ENCODE measurements at places on chromosomes 13 and 19.

GRCh38 chr19:49362048-49362928, at the start of gene TEAD2:
Gene TEAD2, minus strand, starts transcription at chr19:49362416. Its CDS starts 2,341 bp downstream, at chr19:49360075.
- no peaks in the 10 kb centered on the region for H3K36me3 ChIP-seq
- peak; percentile 54 for DNase-seq
- peaks cover 20% of the 10 kb centered on the region for H3K27me3 ChIP-seq
- H3K4me1 ChIP-seq, result peaks cover 12% of the 10 kb centered on the region
- peak within 1 kb of the TSS; percentile 45 for H3K4me3 ChIP-seq

- no peak for DNase-seq
- no peaks in the 10 kb centered on the region for H3K36me3 ChIP-seq
- H3K4me3 ChIP-seq, result no peak overlapping the region
Measured at GRCh38 chr13:43270130-43270830, 246.9 kb downstream of the DNAJC15 start.

- H3K4me1 ChIP-seq, result peaks cover 4% of the 10 kb centered on the region
- DNase-seq, result no peak
- H3K27ac ChIP-seq, result peak overlapping the region; percentile 72
- peaks cover 88% of the 10 kb centered on the region for H3K36me3 ChIP-seq
- no peaks in the 10 kb centered on the region for H3K27me3 ChIP-seq
Measured at GRCh38 chr13:48066310-48066989, 28.5 kb downstream of the MED4 start.

- H3K36me3 ChIP-seq, result no peaks in the 10 kb centered on the region
- DNase-seq, result no peak
- no peak overlapping the region for H3K4me3 ChIP-seq
- H3K27me3 ChIP-seq, result peaks cover under 1% of the 10 kb centered on the region
- no peak overlapping the region for H3K27ac ChIP-seq
Measured at GRCh38 chr19:682678-683320, 6.6 kb downstream of the FSTL3 start.

DNA sequence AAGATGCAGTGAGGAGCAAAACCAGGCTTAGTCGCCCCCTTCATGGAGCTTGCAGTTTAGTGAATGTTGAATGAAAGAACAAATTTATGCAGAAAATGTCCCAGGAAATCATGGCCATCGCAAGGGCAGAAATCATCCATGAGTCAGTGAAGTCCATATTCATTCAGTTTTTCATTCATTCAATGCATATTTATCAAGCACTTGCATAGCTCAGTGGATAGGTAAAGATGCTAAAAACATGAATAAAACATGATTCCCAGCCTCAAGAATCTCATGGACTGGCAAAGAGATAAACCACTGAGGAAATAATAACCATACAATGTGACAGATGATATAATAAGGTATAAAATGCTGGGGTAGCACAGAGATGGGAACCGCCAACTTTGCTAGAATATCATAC, 58.8 kb downstream of the HSPH1 start:
- H3K4me3 ChIP-seq, result no peak overlapping the region
- DNase-seq, result no peak
- H3K36me3 ChIP-seq, result no peaks in the 10 kb centered on the region
- H3K27me3 ChIP-seq, result peaks cover 28% of the 10 kb centered on the region
- no peak overlapping the region for H3K27ac ChIP-seq

- no peaks in the 10 kb centered on the region for H3K4me1 ChIP-seq
- no peaks in the 10 kb centered on the region for H3K36me3 ChIP-seq
- no peak overlapping the region for H3K4me3 ChIP-seq
- H3K27ac ChIP-seq, result no peak overlapping the region
- DNase-seq, result no peak
Measured at GRCh38 chr13:35005051-35005450, 63.0 kb downstream of the NBEA start.

DNA sequence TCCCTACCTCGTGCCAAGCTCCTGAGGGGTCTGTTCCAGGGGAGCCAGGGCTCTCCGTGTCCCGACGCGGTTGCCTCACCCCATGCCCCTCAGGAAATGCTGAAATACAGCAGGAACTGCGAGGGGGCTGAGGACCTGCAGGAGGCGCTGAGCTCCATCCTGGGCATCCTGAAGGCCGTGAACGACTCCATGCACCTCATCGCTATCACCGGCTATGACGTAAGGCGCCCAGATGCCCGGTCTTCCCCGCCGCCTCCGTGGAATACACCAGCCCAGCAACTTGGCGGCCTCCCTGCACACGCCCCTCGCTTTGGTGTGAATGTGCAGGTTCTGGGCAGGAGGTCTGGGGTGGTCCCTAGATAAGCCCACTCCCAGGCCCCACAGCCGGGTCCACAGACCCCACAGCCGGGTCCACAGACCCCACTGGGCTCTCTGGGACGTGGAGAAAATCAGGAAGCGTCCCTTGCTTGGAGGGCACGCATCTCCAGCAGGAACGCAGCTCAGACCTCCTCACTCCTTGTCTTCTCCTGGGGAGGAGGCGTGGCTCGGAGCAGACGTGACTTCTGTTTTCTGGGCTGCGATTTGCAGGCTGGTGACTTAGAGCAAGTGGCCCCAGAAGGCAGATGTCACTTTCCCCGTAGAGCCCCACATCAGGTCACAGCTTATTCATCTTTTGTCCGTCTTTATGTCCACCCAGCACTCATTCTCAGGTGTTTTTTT, 19.4 kb upstream of the F7 start:
- H3K27me3 ChIP-seq, result no peaks in the 10 kb centered on the region
- DNase-seq, result no peak
- H3K27ac ChIP-seq, result no peak overlapping the region
- peaks cover 7% of the 10 kb centered on the region for H3K36me3 ChIP-seq
- H3K4me1 ChIP-seq, result no peaks in the 10 kb centered on the region

GRCh38 chr13:99959540-99960230, 11.9 kb downstream of the ZIC5 start:
- H3K36me3 ChIP-seq, result no peaks in the 10 kb centered on the region
- DNase-seq, result peak; percentile 35
- H3K4me1 ChIP-seq, result peaks cover 34% of the 10 kb centered on the region
- H3K4me3 ChIP-seq, result peak overlapping the region; percentile 52
- no peak overlapping the region for H3K27ac ChIP-seq
- H3K27me3 ChIP-seq, result peaks cover 86% of the 10 kb centered on the region

DNA sequence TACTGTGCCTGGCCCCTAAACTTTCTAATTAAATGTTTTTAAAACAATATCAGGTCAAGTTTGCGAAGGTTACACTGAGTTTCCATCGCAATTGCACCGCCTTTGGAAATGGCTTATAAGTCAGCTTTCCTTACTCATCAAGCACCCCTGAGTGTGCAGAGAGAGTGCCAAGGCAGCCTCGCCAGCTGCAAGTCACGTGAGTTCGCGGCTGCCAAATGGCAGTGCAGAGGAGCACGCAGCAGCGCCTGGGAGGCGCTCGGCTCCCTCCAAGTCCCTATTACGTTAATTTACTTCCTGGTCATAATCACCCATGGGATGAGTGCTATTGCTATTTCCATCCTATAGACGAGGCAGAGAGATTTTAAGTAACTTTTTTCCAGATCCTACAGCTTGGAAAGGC, 319.6 kb downstream of the TEX29 start:
- no peaks in the 10 kb centered on the region for H3K27me3 ChIP-seq
- H3K36me3 ChIP-seq, result no peaks in the 10 kb centered on the region
- H3K4me1 ChIP-seq, result no peaks in the 10 kb centered on the region

- peaks cover 15% of the 10 kb centered on the region for H3K4me1 ChIP-seq
- H3K27ac ChIP-seq, result no peak overlapping the region
- H3K36me3 ChIP-seq, result peaks cover 19% of the 10 kb centered on the region
- no peak for DNase-seq
- H3K4me3 ChIP-seq, result no peak overlapping the region
Measured at GRCh38 chr13:41177616-41178015, 16.8 kb downstream of the KBTBD7 start.

DNA sequence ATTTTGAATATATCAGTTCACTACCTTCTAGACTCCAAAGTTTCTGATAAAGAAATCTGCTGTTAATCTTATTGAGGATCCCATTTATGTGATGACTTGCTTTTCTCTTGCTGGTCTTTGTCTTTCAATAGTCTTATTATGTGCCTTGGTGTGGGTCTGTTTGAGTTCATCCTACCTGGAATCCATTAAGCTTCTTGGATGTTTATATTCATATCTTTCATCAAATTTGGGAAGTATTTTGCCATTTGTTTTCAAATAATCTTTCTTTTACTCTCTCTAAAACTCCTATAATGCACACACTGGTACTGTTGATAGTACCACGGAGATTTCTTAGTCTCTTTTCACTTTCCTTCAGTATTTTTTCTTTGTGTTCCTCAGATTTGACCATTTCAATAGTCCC, 24.2 kb upstream of the COG6 start:
- DNase-seq, result no peak
- no peaks in the 10 kb centered on the region for H3K36me3 ChIP-seq
- no peaks in the 10 kb centered on the region for H3K4me1 ChIP-seq

DNA sequence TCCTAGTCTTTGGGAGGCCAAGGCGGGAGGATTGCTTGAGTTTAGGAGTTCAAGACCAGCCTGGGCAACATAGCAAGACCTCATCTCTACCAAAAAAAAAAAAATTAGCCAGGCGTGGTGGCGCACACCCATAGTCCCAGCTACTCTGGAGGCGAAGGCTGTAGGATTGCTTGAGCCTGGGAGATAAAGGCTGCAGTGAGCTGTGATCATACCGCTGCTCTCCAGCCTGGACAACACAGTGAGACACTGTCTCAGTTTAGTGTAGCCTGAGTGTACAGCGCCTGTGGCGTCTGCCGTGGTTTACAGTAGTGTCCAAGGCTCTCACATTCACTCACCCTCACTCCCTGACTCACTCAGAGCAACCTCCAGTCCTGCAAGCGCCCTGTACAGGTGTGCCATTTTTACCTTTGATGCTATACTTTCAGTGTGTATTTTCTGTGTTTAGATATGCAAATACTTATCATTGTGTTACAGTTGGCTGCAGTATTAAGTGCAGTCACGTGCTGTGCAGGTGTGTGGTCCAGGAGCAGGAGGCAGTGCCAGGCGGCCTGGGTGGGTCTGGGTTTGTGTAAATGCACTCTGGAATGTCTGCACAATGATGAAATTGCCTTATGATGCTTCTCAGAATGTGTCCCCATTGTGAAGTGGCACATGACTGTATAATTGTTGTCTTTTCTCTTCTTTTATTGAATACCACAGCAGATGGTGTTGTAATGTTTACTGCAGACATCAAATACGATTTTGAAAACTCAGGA, 36.1 kb upstream of the DCUN1D2 start:
- no peaks in the 10 kb centered on the region for H3K27me3 ChIP-seq
- H3K27ac ChIP-seq, result no peak overlapping the region
- H3K4me1 ChIP-seq, result no peaks in the 10 kb centered on the region
- no peak overlapping the region for H3K4me3 ChIP-seq
- DNase-seq, result no peak
- H3K36me3 ChIP-seq, result peaks cover 63% of the 10 kb centered on the region

GRCh38 chr19:16168465-16169081, 4.8 kb downstream of the CIB3 start:
- no peak overlapping the region for H3K27ac ChIP-seq
- no peak for DNase-seq
- H3K4me1 ChIP-seq, result peaks cover 9% of the 10 kb centered on the region
- no peaks in the 10 kb centered on the region for H3K27me3 ChIP-seq

DNA sequence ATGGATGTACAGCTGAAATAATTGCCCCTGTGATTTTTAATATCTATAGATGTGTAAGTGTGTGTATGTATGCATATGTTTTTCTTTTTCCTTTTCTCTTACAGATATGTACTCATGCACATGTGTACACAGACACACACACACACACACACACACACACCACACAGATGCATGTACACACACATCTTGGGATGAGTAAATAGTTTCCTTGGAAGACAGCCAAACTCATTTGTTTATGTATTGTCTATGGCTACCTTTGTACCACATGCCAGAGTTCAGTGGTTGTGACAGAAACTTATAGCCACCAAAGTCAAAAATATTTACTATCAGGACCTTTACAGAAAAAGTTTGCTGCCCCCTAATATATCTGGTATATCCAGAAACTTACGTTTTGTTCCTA, 192.6 kb downstream of the MAB21L1 start:
- no peaks in the 10 kb centered on the region for H3K27me3 ChIP-seq
- H3K36me3 ChIP-seq, result no peaks in the 10 kb centered on the region
- no peak for DNase-seq
- H3K4me3 ChIP-seq, result no peak overlapping the region
- H3K4me1 ChIP-seq, result no peaks in the 10 kb centered on the region

DNA sequence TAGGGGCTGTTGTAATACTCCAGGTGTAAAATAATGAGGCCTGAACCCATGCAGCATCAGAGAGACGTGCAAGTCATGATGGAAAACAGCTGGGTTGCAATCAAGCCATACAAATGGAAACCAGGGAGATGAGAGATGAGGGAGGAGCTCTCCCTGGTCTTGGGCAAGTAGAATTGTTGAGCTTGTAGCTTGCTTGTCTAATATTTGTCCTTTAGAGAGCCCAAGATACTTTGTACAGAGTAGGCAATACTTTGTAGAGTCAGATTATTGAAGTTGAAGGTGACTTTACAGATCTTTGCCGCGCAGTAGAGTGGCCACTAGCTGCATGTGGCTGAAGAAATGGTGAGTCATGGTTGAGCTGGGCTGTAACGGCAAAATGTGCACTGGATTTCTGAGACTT, 8.3 kb downstream of the ATP8A2 start:
- peaks cover 26% of the 10 kb centered on the region for H3K27me3 ChIP-seq
- H3K4me1 ChIP-seq, result no peaks in the 10 kb centered on the region
- H3K4me3 ChIP-seq, result no peak overlapping the region
- DNase-seq, result no peak
- H3K36me3 ChIP-seq, result no peaks in the 10 kb centered on the region
- H3K27ac ChIP-seq, result no peak overlapping the region

- no peak overlapping the region for H3K27ac ChIP-seq
- no peak overlapping the region for H3K4me3 ChIP-seq
- H3K27me3 ChIP-seq, result peaks cover 6% of the 10 kb centered on the region
- H3K4me1 ChIP-seq, result peaks cover 17% of the 10 kb centered on the region
- no peaks in the 10 kb centered on the region for H3K36me3 ChIP-seq
- DNase-seq, result no peak
Measured at GRCh38 chr19:32824916-32825608, 44.5 kb downstream of the SLC7A9 start.

- no peak overlapping the region for H3K27ac ChIP-seq
- no peak overlapping the region for H3K4me3 ChIP-seq
- H3K36me3 ChIP-seq, result no peaks in the 10 kb centered on the region
- peaks cover 5% of the 10 kb centered on the region for H3K4me1 ChIP-seq
- H3K27me3 ChIP-seq, result peaks cover 67% of the 10 kb centered on the region
Measured at GRCh38 chr19:1674293-1674679, 21.9 kb upstream of the TCF3 start.

All from activated T-cell treated with anti-CD3 and anti-CD28 coated beads, Interleukin-2, amount 50 U/mL, for 24 hours (primary cell).